SK-MEL-5 (cell line): ENCODE measurements at places on chromosomes 5 and 9. TPM values are rescaled to one million over a fixed set of nuclear protein-coding genes. Genes with fewer than 3 reads are reported as not detected.

CD274 gene
- total RNA-seq, result 3.4 and 3.8 TPM in 2 replicates

CDO1 gene
- 0.42 and 1.1 TPM in 2 replicates for total RNA-seq

ZNF608 gene
- total RNA-seq, result 10.9 and 11.6 TPM in 2 replicates

NEUROG1 gene
- total RNA-seq, result not detected in 2 replicates

GABRG2 gene
- 0.05 and 0.32 TPM in 2 replicates for total RNA-seq

AGGF1 gene
- 31.4 and 39.1 TPM in 2 replicates for total RNA-seq
